ENCODE measurements at places on chromosomes 5 and 9.

GRCh38 chr5:3376611-3377010, 219.0 kb upstream of the IRX1 start:
- no peak for DNase-seq

GRCh38 chr5:140262221-140262620, 40.7 kb downstream of the PFDN1 start:
- no peak for DNase-seq

- no peak for DNase-seq
Measured at GRCh38 chr9:89749500-89750116, 144.8 kb downstream of the GADD45G start.

GRCh38 chr9:109705515-109705914, 74.5 kb upstream of the PALM2AKAP2 start:
- DNase-seq, result no peak

DNA sequence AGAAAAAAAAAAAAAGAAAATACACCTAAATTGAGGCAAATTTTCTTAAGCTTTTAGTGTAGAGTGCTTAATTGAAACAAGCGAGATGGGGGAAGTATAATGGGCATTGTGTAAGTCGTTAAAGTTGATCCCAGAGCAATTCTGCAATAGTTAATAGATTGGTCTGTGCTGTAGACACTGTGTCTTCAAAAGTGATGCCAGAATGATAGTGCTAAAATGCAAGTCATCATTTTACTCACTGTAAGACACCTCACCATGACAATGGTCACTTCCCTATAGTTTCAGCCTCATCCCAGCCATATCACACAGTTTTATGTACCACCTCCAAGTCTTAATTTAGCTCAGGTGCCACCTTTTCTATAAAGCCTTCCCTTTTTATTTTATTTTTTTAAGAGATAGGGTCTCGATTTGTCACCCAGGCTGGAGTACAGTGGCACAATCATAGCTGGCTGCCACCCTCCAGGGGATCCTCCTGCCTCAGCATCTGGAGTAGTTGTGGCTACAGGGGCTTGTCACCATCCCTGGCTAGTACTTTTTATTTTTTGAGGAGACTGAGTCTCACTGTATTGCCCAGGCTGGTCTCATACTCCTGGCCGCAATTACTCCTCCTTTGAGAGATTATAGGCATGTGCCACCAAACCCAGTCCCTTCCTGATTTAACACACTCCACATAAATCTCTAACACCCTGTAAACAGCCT, 6.2 kb downstream of the COX7C start:
- DNase-seq, result no peak

GRCh38 chr5:126516133-126516532, 78.9 kb downstream of the ALDH7A1 start:
- no peak for DNase-seq

- DNase-seq, result no peak
Measured at GRCh38 chr5:50786073-50786472, 119.6 kb downstream of the PARP8 start.

GRCh38 chr9:79403495-79403894, 168.3 kb upstream of the TLE4 start:
- no peak for DNase-seq

DNA sequence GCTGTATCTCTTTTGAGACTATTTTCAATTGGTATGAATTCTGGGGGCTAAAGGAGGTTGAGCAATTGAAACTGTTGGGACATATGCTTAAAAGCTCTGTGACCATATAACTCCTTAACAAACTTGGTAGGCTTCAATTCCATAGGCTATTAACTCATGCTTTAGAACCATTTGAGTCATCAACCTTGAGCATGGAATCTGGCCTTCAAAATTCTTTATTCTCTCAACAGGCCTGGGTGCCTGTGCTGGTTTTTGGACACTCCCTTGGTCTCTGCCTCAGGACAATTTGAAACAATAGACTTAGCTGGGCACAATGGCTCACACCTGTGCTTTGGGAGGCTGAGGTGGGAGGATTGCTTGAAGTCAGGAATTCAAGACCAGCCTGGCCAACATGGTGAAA, 61.4 kb upstream of the EPB41L4A start:
- no peak for DNase-seq

- no peak for DNase-seq
Measured at GRCh38 chr5:2466966-2467365, 284.5 kb downstream of the IRX2 start.

GRCh38 chr5:22650511-22650910, 202.6 kb downstream of the CDH12 start:
- no peak for DNase-seq

GRCh38 chr5:132490484-132491367, at the start of gene IRF1:
Gene IRF1, minus strand, starts transcription at chr5:132490773. Its CDS starts 1,295 bp downstream, at chr5:132489478.
- peak; percentile 96 for DNase-seq

DNA sequence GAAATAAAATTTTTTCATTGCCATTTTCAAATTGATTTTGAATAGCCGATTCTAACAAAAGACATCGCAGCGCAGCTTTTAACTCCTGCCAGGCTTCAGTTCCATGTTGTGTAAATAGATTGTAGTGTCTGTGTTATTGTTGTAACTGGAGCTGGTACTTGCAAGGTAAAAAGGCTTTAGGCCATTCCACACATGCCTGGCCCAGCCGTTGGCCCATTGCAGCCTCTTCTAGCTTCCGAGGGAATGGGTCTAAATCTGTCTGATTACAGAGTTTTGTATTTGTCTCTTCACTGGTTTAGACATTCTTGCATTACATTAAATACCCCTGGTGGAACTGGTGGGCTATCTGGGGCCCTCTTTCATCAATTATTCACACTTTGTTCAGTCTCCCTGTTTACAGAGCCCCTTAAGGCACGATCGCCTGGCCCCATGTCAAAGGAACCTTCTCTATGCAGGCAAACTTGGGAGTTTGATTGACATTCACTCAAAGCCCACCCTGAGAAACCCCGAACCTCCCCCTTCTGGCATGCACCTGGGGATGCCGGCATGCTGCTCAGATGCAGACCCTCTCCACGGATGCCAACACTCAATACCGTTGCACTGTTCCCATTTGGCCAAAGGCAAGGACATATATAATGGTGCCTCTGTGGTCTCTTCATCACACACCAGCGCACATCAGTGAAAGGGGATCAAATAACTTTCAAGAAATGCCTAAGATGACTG, 281.7 kb upstream of the IRX2 start:
- DNase-seq, result no peak

- DNase-seq, result no peak
Measured at GRCh38 chr9:14405176-14405706, 91.3 kb upstream of the NFIB start.

GRCh38 chr9:34486572-34486971, 28.0 kb downstream of the DNAI1 start:
- no peak for DNase-seq

GRCh38 chr9:69571032-69571431, 101.1 kb downstream of the APBA1 start:
- no peak for DNase-seq

- DNase-seq, result no peak
Measured at GRCh38 chr5:5422819-5423515, 490 bp downstream of the ICE1 start.

GRCh38 chr5:119016125-119016774, 27.9 kb upstream of the DTWD2 start:
- DNase-seq, result no peak

GRCh38 chr5:1189269-1189668, 12.1 kb upstream of the SLC6A19 start:
- DNase-seq, result no peak

- DNase-seq, result no peak
Measured at GRCh38 chr9:14006386-14007187, 307.4 kb downstream of the NFIB start.

DNA sequence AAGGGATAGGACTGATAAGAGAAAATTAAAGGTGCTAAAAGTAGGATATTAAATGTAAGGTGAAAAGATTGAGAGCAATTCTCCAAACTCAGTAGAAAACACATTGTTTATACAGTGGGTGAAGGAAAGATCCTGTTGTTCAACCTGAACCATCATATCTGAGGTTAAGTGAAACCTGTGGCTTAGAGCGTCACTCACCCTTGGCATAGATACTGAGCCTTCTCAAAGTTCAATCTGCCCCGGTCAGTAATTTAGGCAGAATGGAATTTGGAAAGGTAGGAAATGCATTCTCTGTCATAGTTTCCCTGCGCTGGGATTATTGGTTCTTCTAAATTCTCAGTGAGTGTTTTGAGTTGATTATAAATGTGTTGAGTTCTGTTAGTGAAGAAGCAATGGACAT, 456.2 kb upstream of the NMUR2 start:
- no peak for DNase-seq

DNA sequence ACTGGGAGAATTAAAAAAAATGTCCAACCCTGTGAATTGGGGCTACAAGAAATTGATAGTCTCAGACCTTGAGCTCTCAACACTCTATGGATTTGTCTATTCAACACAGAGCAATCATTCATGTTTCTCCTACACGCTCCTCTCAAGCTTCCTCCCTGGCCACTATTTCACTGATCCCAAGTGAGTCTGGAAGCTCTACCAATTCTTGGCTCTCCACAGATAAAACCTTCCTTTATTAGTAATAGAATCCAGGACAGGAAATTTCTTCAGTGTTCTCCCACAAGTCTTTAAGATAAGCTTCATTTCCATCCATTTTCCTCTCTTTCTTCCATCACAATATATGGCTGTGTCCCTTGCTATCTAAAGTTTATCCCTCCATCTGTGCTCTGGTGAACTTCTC, 215.1 kb upstream of the PAPPA start:
- DNase-seq, result no peak

DNA sequence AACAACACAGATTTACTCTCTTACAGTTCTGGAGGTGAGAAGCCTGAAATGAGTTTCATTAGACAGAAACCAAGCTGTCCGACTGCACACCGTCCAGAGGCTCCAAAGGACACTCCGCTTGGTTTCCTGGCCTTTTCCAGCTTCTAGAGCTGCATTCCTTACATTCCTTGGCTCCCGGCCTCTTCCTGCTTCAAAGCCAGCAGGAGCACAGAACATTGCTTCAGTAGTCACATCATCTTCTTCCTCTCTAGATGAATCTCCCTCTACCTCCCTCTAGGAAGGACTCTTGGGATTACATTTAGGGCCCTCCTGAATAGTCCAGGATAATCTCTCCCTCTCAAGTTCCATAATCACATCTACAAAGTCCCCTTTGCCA, 213.3 kb downstream of the CDK5RAP2 start:
- peak; percentile 49 for DNase-seq

GRCh38 chr9:105055917-105056316, 128.0 kb upstream of the ABCA1 start:
- DNase-seq, result no peak

DNA sequence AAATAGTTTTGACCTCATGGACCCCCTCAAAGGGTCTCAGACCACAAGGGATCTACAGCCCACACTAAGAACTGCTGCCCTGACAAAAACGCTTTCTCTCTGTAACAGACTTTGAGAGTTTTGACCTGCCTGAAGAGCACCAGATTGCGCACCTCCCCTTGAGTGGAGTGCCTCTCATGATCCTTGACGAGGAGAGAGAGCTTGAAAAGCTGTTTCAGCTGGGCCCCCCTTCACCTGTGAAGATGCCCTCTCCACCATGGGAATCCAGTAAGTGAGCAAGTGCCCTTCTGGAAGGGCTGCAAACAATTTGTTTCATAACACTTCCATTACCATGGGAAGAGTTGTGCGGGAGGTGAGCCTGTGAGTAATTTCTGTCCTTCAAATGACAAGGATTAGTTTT, 6.0 kb downstream of the PTTG1 start:
- no peak for DNase-seq

GRCh38 chr5:150245111-150245789, 44.3 kb downstream of the CAMK2A start:
- no peak for DNase-seq

DNA sequence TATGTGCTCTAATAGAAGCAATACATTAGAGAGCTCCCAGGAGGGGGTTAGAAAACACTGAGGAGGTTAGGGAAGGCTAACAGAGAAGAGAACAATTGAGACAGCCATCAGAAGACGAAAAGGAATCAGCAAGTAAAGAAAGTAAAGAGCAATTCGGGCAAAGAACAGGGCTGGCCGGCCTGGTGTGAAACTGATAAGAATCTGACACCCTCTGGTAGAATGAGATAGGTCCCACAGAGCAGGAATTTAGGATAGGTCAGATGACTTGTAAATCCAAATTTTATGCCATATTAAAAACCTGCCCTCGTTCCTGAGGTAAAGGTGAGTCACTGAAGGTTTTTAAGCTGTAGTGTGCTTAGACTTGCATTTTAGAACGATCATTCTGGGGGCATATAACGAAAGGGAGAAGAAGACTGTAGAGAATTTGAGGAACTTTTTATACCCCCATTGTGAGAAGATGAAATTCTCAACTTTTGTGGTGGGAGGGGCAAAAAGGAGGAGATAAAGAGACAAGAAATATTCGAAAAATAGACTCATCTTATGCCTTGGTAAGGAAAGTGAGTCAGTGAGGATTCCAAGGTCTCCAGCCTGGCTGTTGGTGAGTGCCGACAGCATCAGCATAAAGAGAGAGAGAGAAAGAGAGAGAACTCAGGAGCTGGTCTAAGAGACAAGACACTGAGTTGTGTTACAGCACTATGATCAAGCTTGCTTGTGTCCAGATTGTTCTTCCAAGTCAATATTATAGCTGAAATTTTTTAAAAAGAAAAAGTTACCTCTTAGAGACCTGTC, 51.3 kb downstream of the TMEM167A start:
- no peak for DNase-seq

GRCh38 chr9:76962732-76963131, 56.7 kb upstream of the FOXB2 start:
- DNase-seq, result no peak

GRCh38 chr9:133658442-133659431, 22.6 kb downstream of the DBH start:
- peak; percentile 88 for DNase-seq
